ENCODE measurements at places on chromosomes 7 and 10. TPM values are rescaled to one million over a fixed set of nuclear protein-coding genes. Genes with fewer than 3 reads are reported as not detected.

DNA sequence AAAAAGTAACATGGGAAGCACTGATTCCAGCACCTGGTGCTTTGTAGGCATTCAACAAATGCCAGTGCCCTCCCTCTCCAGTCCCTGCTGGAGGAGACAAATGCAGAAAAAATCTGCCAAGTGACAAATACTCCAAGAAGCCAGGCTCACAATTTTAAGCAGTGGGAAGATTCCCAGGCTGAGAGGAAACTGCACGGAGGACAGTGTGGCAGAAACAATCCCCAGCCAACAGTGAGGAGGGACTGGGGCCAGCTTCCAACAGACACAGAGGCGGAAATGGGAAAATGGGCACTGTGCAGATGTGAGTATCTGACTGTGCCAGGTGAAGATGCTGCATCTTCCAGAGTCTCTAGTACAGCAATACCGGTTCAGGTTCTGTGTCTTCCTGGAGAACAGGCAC, 106.3 kb downstream of the SLIT1 start:
- no peak for DNase-seq

The CRYGN gene
- total RNA-seq = not detected

The VAX1 gene
- not detected for total RNA-seq

DNA sequence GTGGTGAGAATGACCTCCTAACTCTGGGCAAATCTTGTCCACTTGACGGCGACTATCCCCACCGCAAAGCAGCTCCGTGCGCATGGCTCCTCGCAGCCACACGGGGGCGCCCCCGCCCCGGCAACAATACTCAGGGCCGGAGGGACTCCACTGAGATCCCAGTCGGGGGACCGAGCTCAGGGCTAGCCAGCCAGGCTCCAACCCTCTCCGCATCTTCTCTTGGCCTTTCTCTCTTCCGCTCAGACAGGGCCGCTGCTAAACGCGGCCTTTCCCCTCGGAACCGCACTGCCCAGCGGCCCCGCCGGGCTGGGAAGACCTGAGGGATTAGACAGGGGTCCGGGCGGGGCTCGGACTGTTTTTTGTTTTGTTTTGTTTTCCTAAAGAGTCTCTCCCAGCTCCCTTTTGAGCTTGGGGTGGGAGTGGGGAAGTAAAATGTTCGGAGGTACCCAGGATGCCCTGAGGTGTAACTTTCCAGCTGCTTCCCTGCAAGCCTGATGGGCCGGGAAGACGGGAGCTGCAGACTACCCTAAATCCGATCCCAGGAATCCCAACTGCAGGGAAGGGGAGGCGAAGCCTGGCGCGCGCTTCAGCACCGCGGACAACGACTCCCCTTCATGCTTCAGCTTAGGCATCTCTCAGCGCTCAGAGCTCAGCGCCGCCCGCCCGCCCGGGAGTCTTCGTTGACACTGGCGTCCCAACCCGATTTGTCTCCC, 2.7 kb downstream of the KCNIP2 start:
- peak; percentile 90 for DNase-seq

GRCh38 chr10:111101796-111102195, 25.0 kb downstream of the ADRA2A start:
- DNase-seq = no peak

DNA sequence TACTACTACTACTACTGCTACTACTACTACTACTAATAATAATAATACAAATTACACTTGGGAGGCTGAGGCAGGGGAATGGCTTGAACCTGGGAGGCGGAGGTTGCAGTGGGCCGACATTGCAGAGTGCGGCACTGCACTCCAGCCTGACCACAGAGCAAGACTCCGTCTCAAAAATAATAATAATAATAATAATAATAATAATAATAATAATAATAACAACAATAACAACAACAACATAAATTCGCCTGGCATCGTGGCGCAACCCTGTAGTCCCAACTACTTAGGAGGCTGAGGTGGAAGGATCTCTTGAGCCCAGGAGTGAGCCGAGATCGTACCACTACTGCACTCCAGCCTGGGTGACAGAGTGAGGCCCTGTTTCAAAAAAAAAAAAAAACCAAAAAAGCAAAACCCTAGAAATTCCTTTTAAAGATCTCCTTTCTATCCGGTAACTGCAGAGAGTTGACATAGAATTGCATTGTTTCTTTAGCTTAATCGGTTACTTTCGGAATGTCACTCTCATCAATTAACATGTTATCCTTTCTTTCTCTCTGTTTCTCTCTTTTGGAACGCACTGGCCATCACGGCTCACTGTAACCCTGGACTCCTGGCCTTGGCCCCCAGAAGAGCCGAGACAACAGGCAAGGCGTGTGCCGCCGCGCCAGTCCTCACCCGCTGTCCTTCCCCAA, 972 bp downstream of the PHYH start:
- no peak for DNase-seq

DNA sequence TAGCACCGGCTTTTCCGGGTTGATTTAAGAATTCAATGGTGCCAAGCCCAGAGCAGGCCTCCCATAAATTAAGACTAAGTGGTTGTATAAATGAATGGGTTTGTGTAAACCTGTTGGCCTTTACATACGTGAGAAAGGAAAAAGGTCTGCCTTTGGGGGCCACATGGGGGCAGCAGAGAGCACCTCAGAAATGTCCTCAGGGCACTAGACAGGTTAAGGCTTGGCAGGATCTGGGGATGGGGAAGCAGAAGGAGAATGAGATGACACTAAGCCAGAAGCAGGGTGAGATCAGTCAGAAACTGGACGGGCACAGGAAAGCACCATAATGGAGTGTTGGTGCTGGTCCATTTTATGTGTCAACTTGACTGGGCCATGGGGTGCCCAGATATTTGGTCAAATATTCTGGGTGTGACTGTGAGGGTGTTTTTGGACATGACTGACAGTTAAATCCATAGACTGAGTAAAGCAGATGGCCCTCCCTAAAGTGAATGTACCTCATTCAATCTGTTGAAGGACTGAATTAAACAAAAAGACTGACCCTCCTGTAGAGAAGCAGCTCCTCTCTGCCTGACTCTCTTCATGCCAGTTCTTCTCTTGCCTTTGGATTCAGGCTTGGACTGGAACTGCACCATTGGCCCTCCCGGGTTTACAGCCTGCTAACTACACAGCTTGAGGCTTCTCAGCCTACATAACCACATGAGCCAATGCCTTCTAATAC, 58.9 kb downstream of the FRMPD2 start:
- DNase-seq = no peak

DNA sequence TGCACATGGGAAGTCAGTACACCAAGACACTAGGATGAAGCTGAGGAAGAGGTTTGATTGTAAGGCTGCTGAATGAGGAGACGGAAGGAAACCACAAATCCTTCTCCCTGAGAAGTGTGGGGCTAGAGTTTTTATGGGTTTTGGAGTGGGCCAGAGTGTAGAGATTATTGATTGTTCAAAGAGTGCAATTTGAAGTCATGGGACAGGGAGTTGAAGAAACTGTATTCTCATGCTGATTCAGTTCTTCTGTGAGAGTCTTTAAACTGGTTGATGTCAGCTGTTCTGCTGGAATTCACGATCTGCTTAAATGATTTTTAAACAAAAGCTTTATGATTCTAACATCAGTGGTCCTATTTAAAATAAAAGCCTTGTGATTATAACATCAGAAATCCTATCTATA, 91.2 kb downstream of the CSTF2T start:
- no peak for DNase-seq

DNA sequence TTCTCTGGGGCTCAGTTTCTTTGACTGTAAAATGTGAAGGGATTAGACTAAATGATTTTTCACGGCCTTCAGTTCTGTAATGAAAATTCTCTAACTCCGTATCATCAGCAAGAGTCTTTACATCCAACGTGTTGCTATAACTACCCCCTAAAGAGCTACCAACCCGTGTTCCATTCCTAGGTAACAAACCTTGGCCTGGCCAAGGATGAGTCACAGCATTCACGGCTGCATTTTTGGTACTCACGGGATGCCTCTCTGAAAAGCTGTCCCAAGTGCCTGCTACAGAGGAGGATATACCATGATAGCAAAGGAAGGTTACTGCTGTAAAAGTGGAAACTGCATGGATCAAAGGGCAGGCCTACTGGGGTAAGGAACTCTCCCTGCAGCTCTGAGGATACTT, 5.9 kb downstream of the LRRC4 start:
- no peak for DNase-seq

DNA sequence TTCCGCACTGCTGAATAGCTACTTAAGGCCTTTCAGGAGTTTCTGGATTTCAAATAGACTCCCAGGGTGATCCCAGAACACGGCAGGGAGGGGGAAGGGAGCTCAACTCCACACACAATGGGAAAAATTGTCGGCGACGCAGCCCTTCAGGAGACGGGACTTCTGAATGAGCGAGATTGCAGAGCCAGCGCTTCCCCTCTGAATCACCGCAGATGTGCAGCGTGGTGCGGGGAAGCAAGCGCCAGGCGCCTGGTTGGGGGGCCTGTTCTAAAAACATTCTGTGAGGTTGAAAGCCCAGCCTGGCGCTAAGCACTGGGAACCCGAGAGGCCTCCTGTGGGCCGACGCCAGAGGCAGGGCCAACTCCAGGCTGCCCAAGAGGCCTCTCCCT, 163.3 kb downstream of the MAD1L1 start:
- DNase-seq = no peak

DNA sequence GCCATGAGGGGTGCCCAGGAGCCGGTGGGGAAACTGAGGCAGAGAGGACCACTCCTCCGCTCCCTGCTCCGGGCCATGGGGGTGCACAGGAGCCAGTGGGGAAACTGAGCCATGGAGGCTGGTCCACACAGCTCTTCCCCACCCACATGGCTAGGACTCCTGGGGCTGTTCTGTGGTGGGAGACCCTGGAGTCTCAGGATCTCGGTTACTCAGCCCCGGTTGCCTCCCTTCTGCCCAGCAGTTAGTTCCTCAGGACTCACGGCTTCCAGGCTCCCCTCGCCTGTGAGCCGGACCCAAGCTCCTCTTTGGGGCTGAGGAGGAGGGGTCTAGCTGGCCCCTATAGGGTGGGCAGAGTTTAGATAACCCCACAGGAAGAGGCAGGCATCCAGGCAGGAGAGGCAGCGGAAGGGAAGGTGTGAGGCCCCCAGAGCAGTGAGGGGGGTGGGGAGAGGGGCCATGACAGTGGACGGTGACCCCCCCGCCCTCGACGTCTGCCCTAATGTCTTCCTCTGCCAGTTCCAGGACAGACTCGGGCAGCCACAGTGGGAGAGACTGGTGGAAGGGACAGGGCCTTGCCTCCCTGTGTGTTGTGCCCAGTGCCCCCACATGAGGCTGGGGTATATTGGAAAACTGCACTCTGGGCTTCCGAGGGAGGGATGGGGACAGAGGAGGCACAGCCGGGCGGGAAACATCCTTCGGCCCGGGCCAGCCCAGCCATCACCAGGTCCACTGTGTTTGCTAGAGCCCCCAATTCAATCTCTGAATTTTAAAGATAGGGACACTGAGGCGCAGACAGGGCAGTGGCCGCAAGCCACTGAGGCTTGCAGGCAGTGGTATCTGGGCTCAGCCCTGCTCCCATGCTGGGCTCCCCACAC, 4.3 kb downstream of the ELFN1 start:
- no peak for DNase-seq

The IDI2 gene
- total RNA-seq = not detected

DNA sequence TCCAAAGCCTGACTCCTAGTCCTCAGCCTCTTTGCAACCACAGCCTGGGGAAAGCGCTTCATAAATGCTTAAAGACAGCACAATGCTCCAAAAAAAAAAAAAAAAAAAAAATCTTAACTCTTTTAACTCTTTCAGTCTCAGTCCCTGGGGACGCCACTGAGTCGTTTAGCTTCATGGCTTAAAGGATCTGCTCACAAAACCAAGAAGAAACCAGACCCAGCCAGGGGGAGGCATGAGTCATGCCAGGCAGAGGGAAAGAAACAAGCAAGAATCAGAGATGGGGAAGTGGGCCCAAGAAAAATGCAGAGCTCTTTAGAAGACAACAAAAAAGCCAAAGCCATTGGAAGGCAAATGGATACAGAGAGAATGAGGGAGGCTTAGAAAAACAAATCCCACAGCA, 32.5 kb upstream of the DOCK1 start:
- DNase-seq = no peak
